ENCODE measurements at places on chromosomes 3 and 15.

DNA sequence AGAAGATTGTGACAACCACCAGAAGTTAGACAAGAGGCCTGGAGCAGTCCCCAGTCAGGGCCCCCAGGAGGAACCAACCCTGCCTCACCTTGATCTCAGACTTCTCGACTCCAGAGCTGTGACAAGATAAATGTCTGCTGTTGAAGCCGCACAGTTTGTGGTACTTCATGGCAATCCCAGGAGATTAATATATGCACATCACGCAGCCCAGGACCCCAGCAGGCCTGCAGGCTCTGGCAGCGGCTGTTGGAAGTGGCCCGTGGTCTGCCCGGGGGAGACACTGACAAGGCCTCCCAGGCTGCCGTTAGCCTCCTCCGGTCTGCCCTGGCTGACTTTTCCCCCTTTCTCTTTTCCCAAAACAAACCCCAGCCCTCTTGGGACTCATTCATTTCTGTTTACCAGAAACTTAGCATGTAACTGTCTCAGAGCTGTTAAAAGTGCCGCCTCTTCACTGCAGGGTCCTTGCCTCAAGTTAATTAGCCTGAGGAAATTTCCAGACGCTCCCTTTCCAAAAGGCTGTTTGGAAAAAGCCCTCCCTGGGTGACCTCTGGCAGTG, 183.5 kb upstream of the LYSMD4 start:
- no peak for DNase-seq

GRCh38 chr3:22729981-22730380, 473.1 kb upstream of the UBE2E2 start:
- DNase-seq = no peak

DNA sequence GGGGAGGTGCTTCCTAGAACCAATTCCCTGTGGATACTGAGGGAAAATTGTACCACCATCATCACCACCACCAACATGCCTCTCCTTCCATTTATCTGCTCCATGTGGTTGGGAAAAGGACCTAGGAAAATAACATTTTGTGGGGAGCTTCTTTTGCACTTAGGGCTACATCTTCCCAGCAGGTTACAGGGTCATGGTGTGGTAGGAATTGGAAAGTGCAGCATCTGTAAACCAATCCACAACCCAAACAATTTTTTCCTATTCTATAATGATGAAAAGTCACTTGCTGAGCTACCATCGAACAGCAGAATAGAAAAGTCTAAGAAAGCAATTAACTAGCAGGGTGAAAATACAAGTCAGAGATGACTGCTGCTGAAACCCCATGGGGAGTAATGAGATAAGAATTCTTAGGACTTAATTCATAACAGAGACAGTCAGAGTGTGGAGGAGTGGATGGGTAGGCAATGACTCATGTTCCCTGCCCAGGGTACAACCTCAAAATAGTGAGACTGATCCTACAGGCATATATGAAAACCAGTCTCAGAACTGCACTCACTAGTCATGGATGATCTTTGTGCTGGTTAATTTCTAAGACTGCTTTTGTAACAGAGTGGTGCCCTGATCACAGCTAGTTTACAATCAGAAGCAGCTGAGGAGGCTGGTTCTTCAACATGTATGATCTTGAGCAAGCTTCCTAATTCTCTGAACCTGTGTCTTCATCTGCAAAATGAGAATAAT, 38.1 kb upstream of the LEKR1 start:
- no peak for DNase-seq

DNA sequence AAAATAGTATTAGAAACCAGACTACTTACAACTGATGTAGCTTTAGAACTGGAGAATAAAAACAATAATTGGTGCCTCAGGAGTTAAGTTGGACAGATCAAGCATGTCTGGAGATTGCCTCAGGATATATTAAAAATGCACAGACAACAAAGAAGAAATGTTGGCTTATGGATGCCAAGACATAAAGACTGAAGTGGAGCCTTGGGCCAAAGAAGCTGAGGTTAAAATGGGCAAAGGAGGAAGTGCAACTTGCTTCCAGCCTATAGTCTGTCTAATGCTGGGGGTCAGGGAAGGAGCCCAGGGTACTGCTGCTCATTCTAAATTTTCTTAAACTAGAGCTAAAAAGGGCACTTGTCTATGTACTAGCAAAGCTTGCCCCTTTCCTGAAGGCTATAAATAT, 77.5 kb downstream of the ESYT3 start:
- DNase-seq = no peak

GRCh38 chr3:113912552-113913236, 35.1 kb upstream of the ZDHHC23 start:
- DNase-seq = no peak

DNA sequence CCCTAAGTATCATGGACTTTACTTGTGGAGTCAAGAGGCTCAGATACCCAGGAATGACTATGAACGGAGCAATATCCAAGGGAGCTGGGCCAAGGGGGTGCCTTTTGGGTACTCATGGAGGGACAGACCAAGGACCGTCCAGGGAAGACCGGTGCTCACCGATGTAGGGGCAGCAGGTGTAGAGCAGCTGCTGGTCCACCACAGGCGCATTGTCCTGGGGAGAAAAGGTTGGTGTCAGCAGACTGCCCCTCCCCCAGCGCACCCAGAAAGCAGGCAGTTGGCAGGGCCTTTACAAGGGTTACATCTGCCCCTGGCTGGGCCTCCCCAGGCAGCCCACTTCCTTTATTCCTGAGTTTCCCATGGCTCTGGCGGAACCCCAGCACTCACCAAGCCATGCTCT, 7.5 kb downstream of the CDAN1 start:
- DNase-seq = no peak

DNA sequence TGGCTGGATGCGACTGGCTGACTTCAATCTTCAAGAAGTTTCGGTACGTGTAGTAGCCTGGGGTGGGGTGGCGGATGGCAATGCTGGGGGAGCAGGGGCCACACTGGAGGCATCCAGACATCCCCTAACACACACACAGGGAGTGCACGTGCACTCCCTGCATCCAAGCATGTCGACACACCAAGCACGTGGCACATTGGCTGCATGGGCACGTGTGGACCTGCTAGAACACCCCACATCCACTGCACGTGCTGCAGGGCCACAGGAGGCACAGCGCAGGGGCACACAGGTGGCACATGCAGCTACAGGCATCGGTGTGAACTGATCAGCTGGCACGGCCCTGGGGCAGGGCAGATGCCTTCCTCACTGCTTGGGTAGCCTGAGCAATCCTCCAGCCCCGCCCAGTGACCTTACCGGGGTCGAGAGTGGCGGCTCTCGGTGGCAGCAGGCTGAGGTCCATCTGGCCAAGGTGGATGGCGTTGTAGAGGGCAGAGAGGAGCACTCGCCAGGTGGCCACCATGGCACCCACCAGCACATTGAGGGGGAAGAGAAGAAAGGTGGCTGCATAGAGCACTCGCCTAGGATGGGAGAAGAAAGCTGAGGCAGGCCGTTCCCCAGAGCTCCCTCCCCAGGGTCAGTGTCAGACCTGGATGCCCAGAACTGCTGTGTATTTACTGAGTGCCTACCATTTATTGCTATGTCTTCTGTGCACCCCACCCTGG, 7.5 kb downstream of the ISLR start:
- no peak for DNase-seq

- no peak for DNase-seq
Observed at GRCh38 chr3:59981377-59981776, 931.6 kb upstream of the CFAP20DC start.

- no peak for DNase-seq
Observed at GRCh38 chr3:160369784-160370183, 29.2 kb downstream of the IFT80 start.

DNA sequence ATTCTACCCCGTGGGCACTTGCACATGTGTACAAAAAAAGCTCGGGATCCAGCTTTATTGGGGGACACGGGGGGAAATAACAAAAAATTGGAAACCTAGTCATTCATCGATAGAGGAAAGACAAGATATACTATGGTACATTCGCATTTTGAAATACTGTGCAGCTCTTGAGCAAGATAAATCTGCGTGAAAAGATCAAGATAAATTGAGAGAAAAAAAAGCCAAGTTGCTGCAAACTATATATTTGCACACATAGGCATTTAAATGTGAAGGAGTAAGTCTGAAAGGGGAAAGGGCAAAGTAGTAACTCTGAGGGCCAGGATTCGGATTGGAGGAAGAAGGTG, 620 bp upstream of the UBR1 start:
- DNase-seq = no peak

DNA sequence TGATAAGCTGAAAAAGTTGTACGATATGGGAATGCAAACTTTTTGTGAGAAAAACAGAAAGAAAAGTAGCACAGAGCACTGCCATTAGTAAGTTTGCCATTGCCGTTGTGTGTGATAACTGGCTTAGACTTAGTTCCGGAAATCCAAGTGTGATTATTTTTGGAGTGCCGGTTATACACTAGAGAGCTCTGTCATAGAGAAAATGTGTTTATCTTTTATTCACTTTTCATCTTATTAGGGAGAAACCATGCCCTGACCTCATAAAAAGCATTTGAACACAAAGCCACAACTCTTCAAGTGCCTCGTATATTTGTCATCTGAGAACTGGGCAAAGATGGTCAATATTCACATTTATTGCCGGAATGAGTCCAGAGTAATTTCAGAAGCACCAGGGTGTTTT, 36.1 kb downstream of the CTDSPL start:
- no peak for DNase-seq

DNA sequence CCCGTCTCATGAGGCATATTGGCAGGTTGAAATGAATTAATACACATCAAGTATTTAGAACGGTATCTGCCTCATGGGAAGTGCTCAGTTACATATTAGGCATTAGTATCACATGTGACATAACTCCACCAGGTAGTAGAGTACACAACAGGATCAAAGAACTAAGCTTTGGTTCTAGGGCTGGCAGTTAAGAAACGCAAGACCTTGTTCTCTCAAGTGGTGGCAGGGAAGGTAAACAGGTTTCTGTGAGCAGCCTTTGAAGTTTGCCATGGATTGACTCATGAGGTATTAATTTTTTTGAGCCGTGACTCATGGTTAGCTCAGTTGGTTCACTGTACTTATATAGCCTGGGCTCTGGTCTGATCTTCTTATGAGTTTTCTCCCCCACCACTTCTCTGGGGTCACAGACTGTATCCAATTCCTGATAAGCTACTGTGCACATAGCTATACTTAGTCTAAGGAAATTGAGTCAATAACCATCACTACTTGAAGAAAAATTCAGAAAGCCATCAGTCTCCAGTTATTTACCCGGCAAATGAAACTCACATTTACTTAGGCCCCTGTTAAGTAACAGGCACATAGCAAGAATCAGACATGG, 155.6 kb upstream of the STT3B start:
- peak; percentile 4 for DNase-seq

DNA sequence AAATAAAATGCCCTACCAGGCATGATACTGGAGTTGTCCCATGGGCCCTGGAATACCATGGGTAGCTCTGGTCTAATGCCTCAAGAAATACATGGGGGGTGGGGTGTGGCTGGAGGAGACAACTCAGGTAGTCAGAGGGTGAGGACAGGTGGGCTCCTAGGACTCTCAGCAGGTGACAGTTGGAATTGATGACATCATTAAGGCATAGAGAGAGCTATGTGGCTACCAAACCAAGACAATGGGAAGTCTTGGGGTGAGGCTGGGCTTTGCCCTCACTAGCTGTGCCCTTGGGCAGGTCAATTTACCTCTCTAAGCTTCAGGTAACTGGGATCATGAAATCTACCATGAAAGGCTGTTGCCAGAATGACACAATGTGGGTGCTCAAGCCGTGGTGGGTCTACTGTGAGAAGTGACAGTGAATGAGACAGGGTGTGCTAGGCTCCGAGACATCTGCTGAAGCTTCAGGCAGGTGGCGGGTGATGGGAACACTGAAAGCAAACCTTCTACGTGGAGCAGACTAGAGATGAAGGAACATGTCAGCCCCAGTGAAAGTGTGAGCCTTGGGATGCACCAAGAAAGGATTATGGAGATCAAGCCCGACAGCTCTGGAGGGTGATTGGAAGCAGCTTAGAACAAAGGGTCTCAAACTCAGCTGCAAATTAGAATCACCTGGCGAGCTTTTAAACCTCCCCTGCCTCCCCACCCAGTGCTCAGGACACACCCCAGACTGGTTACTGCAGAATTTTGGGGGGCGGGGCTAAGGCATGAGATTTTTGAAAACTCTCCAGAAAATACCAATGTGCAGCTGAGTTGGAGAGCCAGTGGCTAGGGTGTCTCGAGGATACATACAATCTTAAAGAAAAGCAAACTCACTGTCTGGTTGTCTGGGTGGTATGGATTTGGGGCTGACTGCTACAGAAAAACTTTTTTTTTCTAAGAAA, 21.5 kb downstream of the SLC6A20 start:
- no peak for DNase-seq

GRCh38 chr3:158802409-158803268, 785 bp downstream of the MFSD1 start:
- DNase-seq = no peak

GRCh38 chr15:31211353-31211752, 109.8 kb upstream of the TRPM1 start:
- DNase-seq = no peak

- DNase-seq = no peak
Observed at GRCh38 chr3:133761605-133762484, 15.7 kb downstream of the TF start.

DNA sequence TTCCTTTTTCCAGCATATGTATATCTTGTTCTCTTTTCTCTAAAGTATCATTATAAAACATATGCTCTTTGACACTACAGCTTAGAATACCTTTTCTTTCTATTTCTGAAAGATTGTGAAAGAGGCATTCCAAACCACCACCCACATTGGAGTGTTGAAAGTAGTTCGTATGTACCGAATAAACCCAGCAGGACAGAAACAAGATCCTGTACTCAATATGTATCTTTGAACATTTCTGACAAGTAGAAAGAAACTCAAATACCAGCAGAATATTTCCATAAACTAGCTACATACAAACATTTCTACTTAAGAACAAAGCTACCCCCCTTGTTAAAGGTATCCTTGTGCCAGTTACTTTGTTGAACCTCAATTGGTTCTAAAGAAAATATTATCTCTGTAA, 415.3 kb upstream of the ALCAM start:
- DNase-seq = no peak

DNA sequence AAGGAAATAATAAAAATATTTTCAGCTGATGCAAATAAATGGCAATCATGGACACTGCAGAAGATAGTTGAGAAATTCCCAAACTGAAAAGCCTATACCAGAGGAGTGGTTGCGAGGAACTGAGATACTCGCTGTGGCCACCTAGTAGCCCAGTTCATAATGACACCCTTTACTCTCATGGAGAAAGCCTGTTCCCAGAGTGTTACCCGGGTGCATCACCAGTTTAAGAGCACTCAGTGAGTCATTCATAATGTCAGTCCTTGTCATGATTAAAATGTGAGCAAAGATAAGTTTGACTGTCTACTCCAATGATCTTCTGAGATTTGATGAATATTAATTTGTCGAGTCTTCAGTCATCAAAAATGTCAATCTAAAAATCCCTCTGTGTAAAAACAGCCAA, 138.4 kb upstream of the LRRC3B start:
- DNase-seq = no peak

DNA sequence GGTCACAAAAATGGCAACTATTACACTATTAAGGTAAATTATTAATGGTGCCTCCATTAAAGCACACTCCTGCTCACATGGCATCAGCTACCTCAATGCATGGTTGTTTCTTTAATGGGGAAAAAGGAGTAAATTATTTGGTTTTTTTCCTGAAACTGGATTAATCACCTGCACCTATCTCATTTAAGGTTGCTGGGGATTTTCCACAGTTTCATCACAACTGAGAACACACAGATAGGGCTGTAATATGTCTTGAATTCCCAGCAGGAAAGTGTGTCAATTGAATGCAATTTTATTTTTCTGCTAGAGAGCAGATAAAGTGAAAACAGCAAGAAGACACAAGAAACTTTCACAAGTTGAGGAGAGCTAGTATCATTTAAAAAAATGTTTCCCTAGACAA, 36.4 kb downstream of the RFTN1 start:
- no peak for DNase-seq

- DNase-seq = no peak
Observed at GRCh38 chr3:20490996-20491395, 305.0 kb upstream of the SGO1 start.

GRCh38 chr15:42832576-42832975, 88.0 kb downstream of the TTBK2 start:
- no peak for DNase-seq
